Ureter (tissue), 1 donor: ENCODE measurements at places on chromosomes 2 and 18. TPM values are rescaled to one million over a fixed set of nuclear protein-coding genes. Genes with fewer than 3 reads are reported as not detected.

DNA sequence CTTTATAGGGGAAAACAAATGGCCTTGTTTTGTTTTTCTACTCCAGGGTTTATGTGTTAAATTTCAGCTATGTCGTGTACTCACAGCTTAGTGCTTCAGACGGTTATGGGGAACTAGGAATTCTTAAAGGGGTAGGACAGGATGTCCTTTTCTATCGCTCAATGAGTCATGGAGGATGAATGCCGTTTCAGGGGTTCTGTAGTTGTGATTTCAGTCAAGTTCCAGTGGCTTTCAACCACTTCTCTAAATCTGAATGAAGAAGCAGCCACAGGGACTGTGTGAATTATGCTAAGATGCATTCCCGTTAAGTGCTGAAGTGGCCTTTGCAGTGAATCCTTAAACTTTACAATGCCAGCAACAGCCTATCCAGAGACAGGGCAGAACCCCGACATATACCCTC is 1231.7 kb upstream of the ZEB2 start:
- no peak for DNase-seq

DNA sequence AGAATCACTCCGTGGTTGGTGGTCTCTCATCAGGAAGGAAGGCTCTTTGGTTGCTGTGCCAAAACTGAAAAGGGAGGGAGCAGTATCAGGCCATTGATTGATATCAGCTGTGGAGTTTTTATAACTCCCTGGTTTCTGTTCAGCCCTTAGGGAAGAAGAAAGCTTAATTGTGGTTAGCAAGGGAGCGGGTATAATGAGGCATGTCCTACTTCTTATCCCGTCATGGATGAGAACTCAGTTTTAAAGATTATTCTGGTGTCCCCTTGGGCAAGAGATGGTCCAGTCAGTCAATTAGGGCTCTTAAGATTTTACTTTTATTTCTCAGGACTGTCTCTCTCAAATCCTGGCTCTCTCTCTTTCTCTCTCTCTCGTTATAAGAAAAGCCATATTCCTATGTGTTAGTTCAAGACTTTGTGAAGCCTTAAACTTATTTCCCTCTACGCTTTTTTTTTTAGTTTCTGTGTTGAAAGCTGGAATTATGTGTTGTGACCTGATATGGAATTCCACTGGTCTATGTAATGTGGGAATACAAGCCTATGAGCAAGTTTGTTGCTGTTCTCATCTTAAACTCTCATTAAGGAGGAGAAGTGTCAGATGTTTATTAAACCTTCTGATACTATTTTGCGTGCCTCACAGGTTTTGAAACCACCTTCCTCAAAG is 514.0 kb upstream of the CDH2 start:
- DNase-seq, result no peak

DNA sequence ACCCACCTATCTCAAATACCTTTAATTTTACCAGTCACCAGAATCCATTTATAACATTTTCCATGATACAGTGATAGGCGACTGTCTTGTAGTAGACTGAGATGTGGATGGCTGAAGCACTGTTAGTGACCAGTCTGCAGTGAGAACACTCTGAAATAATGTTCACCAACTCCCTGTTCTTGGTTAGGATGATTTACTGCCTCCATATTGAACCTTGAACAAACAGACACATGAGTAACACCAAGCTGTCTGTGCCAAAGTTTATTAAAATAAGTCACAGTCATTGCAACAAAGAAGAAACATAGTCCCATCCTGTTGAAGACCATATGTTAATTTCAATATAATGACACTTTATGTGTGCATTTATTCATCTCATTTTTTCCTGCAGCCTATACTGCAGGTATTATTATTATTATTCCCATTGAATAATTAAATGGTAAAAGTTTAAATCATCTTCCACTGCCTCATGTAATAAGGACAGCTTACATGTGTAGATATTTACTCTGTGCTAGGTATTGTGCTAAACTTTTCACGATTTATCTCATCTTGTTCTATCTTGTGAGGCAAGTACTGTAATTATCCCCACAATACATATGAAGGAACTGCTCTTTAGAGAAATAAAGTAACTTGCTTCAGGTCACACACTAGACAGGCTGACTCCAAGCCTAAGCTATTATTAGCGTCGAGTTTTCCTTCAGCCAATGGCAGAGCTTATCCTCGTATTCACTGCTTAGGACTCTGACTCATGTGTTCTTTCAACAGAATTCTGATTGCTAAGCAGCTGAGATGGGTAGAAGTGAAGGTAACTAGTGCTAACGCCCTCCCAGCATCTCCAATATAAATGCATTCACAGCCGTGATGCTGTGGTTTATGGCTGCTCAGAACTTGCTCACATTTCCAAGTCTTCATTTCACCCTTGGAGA is 62.5 kb downstream of the ONECUT2 start:
- DNase-seq, result no peak

Gene LBH
- 32.3 TPM for total RNA-seq

Gene DPP10
- total RNA-seq, result 1.0 TPM

Gene LIMS3
- 1.1 TPM for total RNA-seq

DNA sequence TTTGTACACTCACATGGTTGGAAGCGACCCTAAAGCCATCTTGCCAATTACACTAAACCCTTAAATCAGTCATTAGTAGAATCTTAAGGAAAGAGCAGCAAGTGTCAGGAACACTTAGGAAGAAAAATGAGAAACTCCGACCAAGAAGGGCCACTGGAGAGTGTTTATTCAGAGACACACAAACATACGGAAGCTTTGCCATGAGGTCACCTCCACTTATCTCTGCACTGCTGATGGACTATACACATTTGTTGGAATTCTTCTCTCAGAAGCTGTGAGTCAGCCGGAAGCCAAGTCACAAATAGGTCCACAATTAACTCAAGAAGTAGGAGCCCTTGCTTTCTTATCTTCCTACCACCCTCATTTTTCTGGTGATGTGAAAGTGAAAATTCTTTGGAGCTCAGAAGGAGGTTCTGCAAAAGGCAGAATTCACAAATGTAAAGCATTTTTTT is 21.6 kb downstream of the BMP10 start:
- DNase-seq, result no peak

GRCh38 chr18:51425475-51425874 is 228.0 kb upstream of the MEX3C start:
- DNase-seq, result no peak

GRCh38 chr2:5766056-5766455 is 73.9 kb downstream of the SOX11 start:
- DNase-seq, result no peak

DNA sequence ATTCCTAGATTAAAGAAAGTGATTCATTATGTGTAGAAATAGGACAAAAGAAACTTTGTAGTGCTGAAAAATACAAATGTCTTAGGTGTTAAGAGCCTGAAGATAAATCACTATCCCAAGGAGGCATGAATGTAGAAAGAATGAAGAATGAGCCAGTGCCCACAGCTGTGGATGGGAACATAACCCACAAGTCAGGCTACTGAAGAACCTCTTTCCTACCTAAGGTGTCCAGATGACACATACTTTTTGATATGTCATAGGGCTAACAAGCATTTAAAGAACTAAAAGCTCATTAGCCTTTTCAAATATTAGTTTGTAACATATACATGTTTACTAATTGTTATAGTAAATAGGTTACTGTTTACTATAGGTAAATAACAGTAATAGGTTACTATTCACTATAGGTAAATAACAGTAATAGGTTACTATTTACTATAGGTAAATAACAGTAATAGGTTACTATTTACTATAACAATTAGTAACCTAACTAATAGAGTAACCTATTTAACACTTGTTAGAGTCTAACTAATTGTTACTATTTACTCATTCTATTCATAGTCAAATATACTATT is 275.0 kb upstream of the KYNU start:
- DNase-seq, result no peak

GRCh38 chr2:104120171-104120570 is 733.7 kb upstream of the POU3F3 start:
- DNase-seq, result no peak

- no peak for DNase-seq
Observed at GRCh38 chr2:55009277-55010060, 40.8 kb downstream of the RTN4 start.

- DNase-seq, result no peak
Observed at GRCh38 chr18:44732599-44732998, 51.9 kb downstream of the SETBP1 start.

DNA sequence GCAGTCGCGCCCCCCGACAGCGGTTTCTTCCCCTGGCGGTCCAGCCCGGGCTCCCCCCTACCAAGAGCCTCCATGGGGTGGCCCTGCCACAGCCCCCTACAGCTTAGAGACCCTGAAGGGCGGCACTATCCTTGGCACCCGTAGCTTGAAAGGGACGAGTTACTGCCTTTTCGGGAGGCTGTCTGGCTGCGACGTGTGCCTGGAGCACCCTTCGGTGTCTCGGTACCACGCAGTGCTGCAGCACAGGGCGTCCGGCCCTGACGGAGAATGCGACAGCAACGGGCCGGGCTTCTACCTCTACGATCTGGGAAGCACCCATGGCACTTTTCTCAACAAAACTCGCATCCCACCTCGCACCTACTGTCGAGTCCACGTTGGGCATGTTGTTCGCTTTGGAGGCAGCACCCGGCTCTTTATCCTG is 475 bp downstream of the SLC4A1AP start:
- DNase-seq, result no peak

DNA sequence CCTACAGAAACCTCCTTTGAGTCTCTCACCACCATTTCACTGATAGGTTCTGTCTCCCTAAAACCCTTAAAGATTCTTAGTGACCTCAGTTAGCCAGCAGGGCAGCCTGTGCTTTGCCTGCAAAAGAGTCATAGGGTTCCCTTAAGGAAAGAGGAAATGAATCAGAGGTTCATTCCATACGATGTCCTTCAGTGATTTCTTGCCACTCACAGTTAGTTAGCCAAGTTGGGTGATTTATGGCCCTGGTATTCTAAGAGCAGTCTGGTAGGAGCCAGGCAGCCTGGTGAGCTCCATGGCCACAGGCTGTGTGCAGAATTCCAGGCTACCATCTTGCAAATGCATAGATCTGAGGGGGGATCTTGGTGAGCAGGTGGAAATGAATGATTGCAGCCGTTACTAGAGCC is 18.7 kb upstream of the CCBE1 start:
- DNase-seq, result no peak

Gene TBR1
- total RNA-seq, result not detected

GRCh38 chr2:191715471-191715870 is 37.5 kb downstream of the NABP1 start:
- DNase-seq, result no peak

Gene CRYBA2
- not detected for total RNA-seq

- DNase-seq, result no peak
Observed at GRCh38 chr18:21484851-21485636, 115.5 kb downstream of the ESCO1 start.

Gene UGT1A8
- total RNA-seq, result 4.4 TPM

Gene DIPK1C
- not detected for total RNA-seq

DNA sequence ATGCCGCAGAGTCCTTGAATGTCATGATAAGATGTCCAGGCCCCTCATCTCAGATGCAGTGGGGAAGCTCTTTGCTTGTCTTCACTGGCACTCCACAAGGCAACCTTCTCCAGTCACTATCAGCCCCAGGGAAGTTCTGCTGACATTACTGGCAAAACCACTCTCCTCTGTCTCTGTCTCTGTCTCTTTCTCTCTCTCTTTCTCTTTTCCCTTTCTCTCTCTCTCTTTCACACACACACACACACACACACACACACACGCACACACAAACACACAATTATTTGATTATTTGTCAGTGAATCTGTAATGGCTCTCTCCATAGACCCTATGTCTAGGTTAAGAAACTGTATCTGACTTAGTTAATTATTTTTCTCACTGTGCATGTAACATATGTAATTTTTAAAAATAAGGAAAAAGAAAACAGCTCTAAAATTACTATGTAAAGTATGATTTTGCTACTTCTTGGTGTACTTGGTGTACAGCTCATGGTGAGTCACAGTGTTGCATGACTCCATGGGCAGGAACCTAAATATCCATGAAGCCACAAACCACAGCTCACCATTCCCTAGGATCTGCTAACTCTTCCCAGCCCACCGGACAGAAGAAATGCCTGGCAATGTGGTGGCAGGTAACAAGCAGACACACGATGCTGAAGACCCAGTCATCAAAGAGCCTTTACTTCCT is 594.9 kb upstream of the ID2 start:
- DNase-seq, result no peak

Gene IGFBP2
- 210 TPM for total RNA-seq

- DNase-seq, result no peak
Observed at GRCh38 chr2:118954297-118955060, 12.5 kb downstream of the MARCO start.

Gene PARD6G
- total RNA-seq, result 26.4 TPM

GRCh38 chr2:75503048-75503607 is 57.6 kb downstream of the EVA1A start:
- DNase-seq, result no peak

DNA sequence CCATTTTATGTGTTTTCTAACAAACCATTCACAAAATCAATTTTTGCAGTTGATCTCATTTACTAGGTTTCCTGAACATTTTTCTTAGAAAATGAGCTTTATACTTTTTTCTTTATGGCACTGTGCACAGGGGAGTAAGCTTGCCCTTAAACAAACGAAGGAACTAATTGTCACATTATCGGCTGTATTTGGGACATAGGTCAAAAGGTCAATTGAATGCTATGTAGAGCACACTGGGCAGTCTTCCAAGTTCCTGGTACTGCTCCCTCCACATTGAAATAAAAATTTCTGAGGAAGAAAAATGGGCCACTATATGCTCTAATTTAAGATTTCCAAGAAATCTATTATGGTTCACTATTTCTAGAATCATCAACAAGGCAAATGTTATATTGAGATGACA is 93.6 kb upstream of the TMEFF2 start:
- DNase-seq, result no peak

GRCh38 chr2:196925768-196926561 is 542 bp downstream of the PGAP1 start:
- peak; percentile 48 for DNase-seq

GRCh38 chr2:157875641-157876065 is 477 bp downstream of the ACVR1 start:
- no peak for DNase-seq

Gene TSPYL6
- total RNA-seq, result not detected

Gene GMCL1
- 18.5 TPM for total RNA-seq
